Testis (tissue), 5 donors: ENCODE measurements at places on chromosomes 13 and 19. TPM values are rescaled to one million over a fixed set of nuclear protein-coding genes. Genes with fewer than 3 reads are reported as not detected.
A peak's percentile ranks its signal among the peaks of the same experiment; 100 is the strongest.

GRCh38 chr19:6023085-6023682 is 45.2 kb upstream of the RANBP3 start:
- H3K4me3 ChIP-seq: no peak overlapping the region
- no peaks in the 10 kb centered on the region for H3K27me3 ChIP-seq
- DNase-seq: peak; percentile 73
- peak overlapping the region; percentile 21 for H3K27ac ChIP-seq
- H3K4me1 ChIP-seq: peaks cover 17% of the 10 kb centered on the region

GRCh38 chr19:38304866-38305429 is 897 bp downstream of the C19orf33 start:
- H3K4me1 ChIP-seq: no peaks in the 10 kb centered on the region
- H3K27ac ChIP-seq: no peak overlapping the region
- no peak overlapping the region for H3K4me3 ChIP-seq
- H3K36me3 ChIP-seq: no peaks in the 10 kb centered on the region
- peak; percentile 46 for DNase-seq

GRCh38 chr13:42885325-42885724 is 103.9 kb downstream of the FAM216B start:
- no peak overlapping the region for H3K27ac ChIP-seq
- H3K4me3 ChIP-seq: no peak overlapping the region
- H3K4me1 ChIP-seq: peaks cover 5% of the 10 kb centered on the region
- no peaks in the 10 kb centered on the region for H3K36me3 ChIP-seq

DNA sequence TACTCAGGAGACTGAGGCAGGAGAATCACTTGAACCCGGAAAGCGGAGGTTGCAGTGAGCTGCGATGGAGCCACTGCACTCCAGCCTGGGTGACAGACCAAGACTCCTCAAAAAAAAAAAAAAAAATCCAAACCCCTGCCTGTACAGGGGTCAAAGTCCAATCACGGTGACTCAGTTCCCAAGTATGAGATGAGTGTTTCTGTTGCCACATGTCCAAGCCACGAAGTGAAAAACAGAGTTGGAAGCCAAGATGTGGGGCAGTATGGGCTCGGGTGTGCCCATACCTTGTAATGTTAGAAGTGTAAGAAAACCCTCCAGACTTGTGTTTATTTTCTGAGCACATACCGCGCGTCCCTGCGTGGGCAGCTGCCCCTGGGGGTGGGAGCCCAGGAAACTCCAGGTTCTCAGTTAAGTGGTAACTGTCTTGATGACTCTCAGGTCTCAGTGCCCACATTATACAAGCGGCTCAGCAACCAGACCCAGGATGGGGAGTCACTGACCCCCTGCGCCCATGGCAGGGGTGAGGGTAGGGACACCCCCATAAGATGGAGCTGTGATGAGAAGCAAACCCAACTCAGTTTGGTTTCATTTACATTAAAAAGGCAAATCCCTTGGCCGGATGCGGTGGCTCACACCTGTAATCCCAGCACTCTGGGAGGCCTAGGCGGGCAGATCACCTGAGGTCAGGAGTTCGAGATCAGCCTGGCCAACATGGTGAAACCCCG is 1.2 kb upstream of the GPX4 start:
- no peak overlapping the region for H3K4me3 ChIP-seq
- H3K27me3 ChIP-seq: no peaks in the 10 kb centered on the region
- peak overlapping the region; percentile 99 for H3K27ac ChIP-seq
- no peak for DNase-seq
- peaks cover 53% of the 10 kb centered on the region for H3K4me1 ChIP-seq

- no peak for DNase-seq
- H3K27ac ChIP-seq: peak overlapping the region; percentile 86
- peaks cover 56% of the 10 kb centered on the region for H3K4me1 ChIP-seq
- no peak overlapping the region for H3K4me3 ChIP-seq
Measured at GRCh38 chr13:23629566-23630272, 59.5 kb downstream of the TNFRSF19 start.

DNA sequence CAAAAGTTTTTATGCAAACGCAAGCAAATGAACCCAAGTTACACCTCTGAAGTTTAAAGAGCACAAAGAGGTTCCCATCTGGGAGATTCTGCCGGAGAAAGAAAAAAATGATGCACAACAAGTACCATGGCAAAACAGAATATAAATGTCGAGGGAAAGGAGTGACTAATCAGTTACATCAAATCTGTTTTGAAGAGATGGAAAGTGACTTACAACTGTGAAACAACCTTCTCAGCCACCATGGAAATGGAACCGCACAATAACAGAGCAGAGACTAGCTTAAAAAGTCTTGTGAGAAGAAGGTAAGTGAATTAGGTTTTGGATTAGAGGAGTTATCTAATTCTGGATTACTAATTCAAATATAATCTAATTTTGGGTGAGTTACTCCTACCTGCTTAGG is 2.4 kb downstream of the HSPH1 start:
- no peak overlapping the region for H3K27ac ChIP-seq
- no peak for DNase-seq
- H3K36me3 ChIP-seq: no peaks in the 10 kb centered on the region
- peaks cover 9% of the 10 kb centered on the region for H3K4me1 ChIP-seq

DNA sequence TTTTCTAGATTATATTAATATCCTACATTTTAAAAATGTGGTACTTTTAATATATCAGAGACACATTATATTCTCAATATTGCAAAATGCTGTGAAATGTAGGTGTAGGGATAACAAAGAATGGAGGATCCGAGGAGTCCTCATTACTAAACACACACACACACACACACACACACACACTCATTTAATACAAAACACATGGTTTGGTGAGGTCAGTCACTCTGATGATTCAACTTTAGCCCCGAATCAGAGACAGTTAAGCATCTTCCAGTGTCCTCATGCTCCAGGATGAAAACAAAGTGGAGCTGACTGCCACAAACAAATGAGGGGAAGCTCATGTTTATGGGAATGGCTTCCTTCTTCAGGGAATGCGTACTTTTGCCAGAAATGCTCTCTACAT is 147.5 kb downstream of the CYSLTR2 start:
- H3K4me3 ChIP-seq: no peak overlapping the region
- no peak overlapping the region for H3K27ac ChIP-seq
- H3K36me3 ChIP-seq: no peaks in the 10 kb centered on the region
- no peaks in the 10 kb centered on the region for H3K27me3 ChIP-seq
- no peaks in the 10 kb centered on the region for H3K4me1 ChIP-seq

Gene SCGB2B2
- total RNA-seq: 4.4 TPM

Gene ZNF844
- total RNA-seq: 18.0 TPM

Gene ZNF681
- total RNA-seq: 4.5 TPM

Gene NLRP9
- 0.39 TPM for total RNA-seq

Gene TSSK6
- 117 TPM for total RNA-seq

Gene CEACAM3
- total RNA-seq: not detected
